ENCODE measurements at places on chromosomes 6 and 20.

DNA sequence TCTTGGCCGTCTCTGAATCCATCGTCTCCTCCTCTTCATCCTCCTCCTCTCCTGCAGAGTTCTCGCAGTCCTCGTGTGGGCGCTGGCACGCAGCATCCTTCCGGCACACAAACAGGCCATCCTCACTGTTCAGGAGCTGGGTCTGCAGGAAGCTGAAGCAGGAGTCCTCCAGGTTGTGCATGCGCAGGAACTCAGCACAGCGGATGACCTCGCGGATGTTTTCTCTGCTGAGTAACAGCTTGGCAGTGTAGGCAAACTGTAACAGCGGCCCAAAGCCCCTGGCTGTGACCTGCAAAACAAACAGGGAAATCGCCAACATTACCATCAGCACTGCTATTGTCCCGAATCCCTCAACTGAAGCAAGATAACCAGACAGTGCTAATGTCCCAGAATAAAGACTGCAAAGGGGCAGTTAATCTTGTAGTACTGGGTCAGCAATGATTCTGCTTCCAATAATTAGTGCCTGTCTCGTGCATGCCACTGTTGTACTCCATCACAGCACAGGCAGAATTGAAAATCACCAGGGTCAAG lies 57.4 kb downstream of the GJA10 start:
- DNase-seq: no peak

DNA sequence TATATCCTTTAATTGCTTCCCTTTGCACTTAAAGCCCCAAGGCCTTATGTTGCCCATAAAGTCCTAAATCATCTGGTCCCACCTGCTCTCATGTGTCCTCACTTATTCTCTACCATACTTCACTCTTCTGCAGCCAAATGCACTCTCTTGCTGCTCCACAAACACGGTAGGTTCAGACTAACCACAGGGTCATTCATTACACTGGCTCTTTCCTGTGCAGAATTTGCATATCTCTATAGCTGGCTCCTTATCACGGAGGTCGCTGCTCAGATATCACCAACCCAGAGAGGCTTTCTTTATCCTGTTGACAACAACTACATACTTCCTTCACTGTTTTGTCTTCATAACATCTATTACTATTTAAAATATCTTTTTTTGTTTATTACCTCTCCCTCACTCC lies 86.8 kb downstream of the MOXD1 start:
- DNase-seq: no peak

DNA sequence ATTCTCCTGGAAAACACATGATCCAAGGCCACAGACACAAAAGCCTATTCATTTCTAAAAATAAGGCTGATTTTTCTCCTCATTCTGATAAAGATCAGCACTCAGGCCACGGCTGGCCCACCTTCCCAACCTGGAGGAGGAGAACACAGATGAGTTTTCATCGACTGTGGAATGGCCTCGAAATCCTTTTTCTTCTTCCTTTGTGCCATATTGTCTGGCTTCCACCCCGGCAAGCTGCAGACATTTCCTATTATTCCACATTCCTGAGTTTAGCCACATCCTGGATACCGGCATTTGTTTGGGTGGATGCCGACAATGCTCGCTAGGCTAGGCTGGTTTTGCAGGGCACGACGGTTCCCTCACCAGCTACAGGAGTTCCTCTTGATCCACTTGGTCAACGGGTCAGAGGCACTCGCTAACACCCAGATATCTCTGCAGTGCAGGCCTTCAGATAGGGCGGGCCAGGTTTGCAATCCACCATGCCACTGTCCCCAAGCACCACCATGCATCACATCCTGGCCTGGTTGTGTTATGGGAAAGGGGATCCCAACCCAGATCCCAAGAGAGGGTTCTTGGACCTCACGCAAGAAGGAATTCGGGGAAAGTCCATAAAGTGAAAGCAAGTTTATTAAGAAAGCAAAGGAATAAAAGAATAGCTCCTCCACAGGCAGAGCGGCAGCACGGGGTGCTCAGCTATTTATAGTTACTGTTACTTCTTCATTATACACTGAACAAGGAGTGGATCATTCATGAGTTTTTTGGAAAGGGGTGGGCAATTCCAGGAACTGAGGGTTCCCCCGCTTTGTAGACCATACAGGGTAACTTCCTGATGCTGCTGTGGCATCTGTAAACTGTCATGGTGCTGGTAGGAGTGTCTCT lies 4.2 kb upstream of the CTSZ start:
- no peak for DNase-seq

DNA sequence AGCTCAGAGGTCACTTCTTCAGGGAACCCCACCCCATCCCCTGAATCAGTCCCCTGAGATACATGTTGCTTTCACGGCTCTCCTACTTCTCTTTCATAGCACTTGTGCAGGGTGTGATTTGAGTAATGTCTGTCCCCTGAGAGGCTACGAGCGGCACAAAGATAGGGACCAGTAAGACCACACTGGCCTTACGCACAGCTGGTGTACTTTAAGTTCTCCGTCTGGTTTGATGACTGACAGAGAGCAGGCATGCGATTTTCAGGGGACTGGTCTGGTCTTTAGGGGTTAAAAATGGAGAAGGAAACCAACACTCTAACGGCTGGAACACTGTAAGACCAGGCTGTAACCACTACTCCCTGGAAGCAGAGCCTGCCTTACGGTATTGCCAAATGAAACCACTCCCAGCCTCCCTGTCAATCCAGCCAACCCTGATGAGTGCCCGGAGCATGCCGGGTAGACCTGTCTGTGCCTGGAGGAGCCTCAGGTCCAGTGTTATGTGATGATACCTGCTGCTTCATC lies 47.1 kb downstream of the ELMO2 start:
- DNase-seq: no peak

DNA sequence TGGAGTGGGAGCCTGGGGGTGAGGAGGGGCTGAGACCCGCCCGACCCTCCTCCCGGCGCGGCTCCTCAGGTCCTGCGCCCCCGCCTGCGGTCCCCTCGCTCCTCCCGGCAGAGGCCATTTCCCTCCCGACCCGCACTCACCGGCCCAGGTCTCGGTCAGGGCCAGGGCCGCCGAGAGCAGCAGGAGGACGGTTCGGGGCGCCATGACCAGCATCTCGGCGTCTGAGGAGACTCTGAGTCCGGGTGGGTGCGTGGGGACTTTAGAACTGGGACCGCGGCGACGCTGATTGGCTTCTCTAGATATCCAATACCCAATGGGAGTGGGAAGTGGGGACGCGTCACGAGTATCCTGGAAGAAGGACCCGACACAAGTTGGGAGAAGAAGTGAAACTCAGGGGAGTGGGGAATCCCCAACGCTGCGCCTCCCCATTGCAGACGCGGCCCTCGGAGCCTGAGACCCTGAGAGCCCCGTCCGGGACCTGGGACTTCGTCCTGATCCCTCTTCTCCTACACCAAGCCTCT lies at the start of gene HLA-B:
Gene HLA-B, minus strand, starts transcription at position 234 of the 521 bp plus-strand sequence. Its CDS starts 21 bp downstream, at position 213.
- peak; percentile 16 for DNase-seq

GRCh38 chr6:170101281-170102035 lies 189.4 kb downstream of the DLL1 start:
- no peak for DNase-seq

DNA sequence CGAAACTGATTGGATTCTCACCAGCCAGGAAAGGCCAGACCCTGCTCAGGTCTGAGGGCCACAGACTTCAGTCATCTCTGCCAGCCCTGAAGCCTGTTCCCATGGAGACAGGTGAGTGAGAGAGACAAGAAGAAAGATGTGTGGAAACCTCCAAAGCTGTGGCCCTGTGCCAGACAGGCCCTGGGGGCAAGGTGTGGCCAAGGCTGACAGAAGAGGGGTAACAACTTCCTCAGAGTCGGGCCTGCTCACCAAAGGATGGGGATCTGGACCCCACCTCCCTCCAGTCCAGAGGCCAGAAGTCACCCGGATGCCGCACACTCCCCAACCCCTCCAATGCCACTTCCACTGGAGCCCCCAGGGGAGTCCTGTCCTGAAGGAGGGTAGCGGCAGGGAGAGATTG lies 73.6 kb downstream of the MDGA1 start:
- no peak for DNase-seq

- DNase-seq: no peak
Observed at GRCh38 chr6:124819346-124819745, 142.9 kb upstream of the RNF217 start.

- no peak for DNase-seq
Observed at GRCh38 chr20:37686762-37687477, 6.9 kb upstream of the CTNNBL1 start.

GRCh38 chr6:168217216-168217879 lies 102.2 kb downstream of the DACT2 start:
- DNase-seq: no peak

DNA sequence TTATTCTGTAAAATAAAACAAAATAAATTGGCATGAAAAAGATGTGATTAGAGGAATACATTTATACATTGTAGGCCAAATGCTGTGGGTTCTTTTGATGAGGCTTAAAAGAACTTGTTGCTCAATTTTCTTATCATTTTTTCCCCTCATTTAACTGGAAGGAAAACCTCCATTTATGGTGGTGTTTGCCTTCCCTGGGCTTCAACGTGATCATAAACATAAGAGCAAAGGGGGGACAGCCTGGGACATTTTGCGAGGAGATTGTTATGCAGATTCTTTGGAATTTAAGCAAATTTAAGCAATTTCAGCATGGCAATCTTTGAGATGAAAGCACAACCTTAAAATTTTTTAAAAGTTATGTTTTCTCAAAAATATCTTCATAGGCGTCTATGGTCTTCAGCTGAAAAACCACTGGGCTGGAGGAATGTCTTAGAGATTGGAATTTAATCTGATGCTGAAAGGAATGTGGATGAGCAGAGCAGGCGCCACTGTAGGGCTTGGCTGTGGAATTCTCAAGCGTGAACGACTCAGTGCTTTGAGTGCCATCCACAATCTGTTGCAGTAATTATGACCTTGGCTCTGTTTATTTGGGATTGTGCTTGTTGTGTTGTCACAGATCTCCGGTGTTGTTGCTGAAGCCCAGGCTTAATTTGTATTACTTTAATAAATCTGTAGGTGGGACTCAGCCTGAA lies 149.4 kb upstream of the MLIP start:
- DNase-seq: no peak

GRCh38 chr20:53617791-53618489 lies 24.3 kb upstream of the ZNF217 start:
- DNase-seq: no peak

- no peak for DNase-seq
Observed at GRCh38 chr6:40973304-40973703, 65.7 kb downstream of the UNC5CL start.

GRCh38 chr6:114389111-114389510 lies 46.3 kb upstream of the HS3ST5 start:
- DNase-seq: no peak

DNA sequence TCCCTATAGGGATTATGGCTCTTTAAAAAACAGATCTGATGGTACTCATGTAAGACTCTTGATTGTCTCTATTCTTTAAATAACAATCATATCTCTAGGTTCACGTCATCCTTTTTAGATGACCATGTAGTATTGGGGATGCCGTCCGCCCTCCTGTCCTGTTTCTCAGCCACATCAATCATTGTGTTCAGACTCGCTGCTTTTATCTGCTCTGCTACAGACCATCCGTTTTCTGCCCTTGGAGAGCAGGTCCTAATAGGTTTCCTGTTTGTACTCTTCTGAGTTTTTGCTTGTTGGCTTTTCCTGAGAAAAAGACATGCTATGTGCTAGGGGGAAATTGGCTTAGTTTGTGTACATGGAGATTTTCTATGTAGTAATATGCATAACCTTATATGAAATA lies 76.8 kb downstream of the SASH1 start:
- no peak for DNase-seq
